ENCODE measurements at places on chromosomes 3 and 15.
A peak's percentile ranks its signal among the peaks of the same experiment; 100 is the strongest.

DNA sequence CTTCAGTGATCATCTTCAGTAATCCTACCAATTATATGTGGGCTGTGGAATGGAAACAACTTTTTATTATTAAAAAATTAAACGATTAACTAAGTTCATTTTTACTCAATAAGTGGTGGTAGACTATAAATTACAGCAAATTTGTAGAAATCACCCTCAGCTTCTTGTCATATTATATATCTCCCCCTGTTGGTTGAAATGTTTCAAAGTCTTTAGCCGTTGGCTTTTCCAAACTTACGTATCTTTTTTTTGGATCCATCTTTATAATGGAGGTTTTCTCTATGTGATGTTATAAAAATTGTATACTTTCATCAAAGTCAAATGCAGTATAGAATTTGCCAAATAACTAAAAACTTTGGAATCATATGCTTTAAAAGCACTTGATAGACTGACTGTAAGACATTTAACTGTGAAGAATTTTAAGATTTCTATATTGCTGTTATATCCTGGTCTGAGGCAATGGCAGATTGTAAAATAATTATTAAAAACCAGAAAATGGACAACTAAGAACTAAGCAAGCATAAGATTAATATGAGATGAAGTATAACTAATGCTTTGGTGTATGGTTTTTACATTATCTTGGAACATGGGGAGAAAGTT, 44.7 kb downstream of the ATP11B start:
- no peak for DNase-seq

DNA sequence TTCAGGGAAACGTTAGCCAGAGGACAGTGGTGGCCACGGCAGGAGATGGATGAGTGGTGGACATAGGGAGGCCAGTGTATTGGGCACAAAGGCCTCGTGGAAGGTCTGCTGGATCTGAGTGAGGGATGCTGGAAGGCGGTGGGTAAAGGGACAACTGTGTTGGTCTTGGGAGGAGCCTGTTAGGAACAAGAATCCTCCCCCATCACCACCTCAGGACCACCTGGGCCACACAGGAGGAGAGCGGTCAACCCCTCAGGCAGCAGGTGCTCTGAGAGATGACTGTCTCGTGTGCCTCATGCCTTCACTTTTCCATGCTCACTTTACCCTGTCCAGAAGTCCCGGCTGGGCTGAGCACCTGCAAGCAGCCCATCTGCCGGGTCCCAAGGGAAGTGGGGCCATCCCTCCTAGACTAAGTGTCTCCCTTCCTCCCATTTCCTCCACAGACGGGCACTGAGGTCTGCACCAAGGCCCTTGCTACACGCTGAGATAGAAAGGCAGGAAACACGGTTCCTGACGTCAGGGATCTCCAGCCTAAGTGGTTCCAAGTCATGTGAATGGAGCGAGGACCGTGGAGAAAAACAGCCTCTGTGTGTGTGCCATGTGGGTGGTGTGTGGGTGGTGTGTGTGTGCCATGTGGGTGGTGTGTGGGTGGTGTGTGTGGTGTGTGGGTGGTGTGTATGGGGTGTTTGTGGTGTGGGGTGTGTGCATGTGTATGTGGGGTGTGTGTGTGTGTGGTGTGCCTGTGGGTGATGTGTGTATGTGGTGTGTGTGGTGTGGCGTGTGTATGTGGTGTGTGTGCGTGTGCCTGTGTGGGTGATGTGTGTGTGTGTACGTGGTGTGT, 47.8 kb upstream of the CTSH start:
- DNase-seq = no peak

GRCh38 chr3:152184971-152185686, 83.6 kb upstream of the MBNL1 start:
- no peak for DNase-seq

DNA sequence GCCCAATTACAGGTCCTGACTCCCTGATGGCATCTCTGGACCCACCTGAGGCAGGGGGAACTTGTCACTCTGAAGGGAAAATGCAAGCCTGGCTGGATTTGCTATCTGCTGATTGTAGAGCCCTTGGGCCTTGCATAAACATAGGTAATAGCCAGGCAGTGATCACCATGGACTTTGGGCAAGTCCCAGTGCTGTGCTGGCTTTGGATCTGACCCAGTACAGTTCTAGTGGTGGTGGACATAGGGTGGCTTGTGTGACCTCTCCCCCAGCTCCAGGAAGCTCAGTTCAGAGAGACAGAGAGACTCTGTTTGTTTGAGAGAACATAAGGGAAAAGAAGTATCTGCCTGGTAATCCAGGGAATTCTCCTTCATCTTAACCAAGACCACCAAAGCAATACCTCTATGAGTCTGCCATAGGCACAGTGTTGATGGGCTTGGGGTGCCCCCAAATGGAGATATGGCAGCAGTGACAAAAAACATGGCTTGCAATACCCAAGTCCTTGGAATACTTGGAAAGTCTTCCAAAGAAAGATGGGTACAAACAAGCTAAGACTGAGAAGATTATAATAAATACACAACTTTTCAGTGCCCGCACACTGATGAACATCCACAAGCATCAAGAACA, 348.5 kb downstream of the PYDC2 start:
- no peak for DNase-seq

DNA sequence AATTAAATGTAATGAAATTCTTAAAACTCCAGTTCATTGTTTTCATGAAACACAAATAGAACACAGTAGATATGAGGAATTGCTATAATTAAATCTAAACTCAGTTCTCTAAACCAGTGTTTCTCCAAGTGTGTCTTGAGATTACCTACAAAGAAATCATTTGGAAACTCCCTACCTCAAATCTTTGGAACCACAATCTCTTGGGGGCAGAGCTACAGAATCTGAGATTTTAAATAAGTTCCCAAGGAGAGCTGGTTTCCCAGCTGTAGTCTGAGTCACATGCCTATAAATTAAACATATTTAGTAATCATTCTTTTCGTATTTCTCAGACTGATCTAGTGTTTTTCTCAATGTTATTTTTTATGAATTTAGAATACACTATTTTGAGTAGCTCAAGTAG, 17.0 kb upstream of the ACTC1 start:
- no peak for DNase-seq

GRCh38 chr3:117842086-117842485, 1132.5 kb downstream of the TUSC7 start:
- DNase-seq = no peak

GRCh38 chr3:100103558-100104441, 10.5 kb downstream of the FILIP1L start:
- no peak for DNase-seq

- DNase-seq = no peak
Observed at GRCh38 chr3:141933421-141934300, 57.2 kb downstream of the ATP1B3 start.

DNA sequence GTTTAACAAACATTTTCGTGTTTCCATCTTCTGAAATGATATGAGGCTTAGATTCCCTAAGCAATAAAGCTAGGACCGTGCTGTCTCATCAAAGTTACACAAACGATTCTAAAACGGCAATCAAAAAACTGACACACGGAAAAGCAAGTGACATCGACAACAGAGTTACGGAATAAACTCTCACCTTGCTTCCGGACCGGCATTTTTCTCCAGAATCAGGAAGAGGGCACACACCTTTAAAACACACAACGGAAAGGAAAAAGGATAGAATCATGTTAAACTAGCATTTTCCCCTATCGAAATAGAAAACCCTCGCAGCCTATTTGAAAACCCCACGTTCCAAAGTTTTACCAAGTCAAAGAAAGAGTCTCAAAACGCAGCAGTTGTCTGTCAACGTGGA, 1.4 kb downstream of the DLG1 start:
- no peak for DNase-seq

GRCh38 chr3:46378426-46378942, 7.7 kb downstream of the CCR5 start:
- DNase-seq = no peak

- peak; percentile 22 for DNase-seq
Observed at GRCh38 chr3:186930641-186931531, 560 bp downstream of the ST6GAL1 start.

- no peak for DNase-seq
Observed at GRCh38 chr3:151630938-151631441, 102.7 kb upstream of the AADACL2 start.

GRCh38 chr3:66475386-66476020, 25.3 kb downstream of the LRIG1 start:
- DNase-seq = no peak

DNA sequence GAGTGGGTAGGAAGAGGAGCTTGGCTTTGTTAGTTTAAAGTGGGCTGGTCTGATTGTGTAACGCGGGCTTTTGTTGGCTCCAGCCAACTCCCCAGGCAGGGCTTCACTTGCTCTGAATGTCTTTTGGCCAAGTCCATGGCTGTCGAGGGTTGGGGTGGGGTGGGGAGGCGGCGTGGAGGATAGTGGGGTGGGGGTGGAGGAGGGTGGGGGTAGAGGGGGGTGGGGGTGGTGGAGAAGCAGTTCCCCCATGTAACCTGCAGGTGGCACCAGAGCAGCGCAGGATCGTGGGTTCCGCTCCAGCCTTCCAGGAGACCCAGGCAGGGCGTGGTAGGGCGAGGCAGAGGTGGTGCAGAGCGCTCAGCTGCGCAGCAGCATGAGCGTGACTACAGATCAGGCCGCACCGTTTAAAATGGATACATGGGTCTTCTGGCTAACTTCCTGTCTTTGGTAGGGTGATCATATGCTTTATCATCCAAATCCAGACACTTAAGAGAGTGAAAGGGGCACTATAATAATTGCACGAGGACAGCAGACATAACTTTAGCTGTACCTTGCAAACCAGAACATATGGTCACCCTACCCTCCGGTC, 28.3 kb downstream of the GOLGA6A start:
- peak; percentile 29 for DNase-seq

- DNase-seq = no peak
Observed at GRCh38 chr3:150311156-150311555, 96.9 kb upstream of the TSC22D2 start.

DNA sequence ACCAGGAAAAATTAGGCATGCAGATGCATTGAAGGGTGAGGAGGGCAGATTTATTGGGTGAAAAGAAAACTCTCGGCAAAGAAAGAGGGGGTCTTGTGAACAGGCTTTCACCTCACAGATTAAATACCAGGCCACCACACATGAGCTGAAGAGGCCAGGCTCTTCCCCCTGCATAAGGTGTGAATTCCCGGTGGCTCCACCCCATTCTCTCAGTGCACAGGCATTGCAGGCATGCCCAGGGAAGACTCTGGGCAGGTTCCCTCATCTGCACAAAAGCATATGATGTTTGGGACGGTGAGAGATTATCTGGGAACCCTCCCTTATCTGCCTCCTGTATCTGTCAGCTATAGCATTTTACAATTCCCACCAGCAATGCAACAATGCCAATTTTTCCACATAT, 7.2 kb upstream of the SLC35G2 start:
- no peak for DNase-seq

DNA sequence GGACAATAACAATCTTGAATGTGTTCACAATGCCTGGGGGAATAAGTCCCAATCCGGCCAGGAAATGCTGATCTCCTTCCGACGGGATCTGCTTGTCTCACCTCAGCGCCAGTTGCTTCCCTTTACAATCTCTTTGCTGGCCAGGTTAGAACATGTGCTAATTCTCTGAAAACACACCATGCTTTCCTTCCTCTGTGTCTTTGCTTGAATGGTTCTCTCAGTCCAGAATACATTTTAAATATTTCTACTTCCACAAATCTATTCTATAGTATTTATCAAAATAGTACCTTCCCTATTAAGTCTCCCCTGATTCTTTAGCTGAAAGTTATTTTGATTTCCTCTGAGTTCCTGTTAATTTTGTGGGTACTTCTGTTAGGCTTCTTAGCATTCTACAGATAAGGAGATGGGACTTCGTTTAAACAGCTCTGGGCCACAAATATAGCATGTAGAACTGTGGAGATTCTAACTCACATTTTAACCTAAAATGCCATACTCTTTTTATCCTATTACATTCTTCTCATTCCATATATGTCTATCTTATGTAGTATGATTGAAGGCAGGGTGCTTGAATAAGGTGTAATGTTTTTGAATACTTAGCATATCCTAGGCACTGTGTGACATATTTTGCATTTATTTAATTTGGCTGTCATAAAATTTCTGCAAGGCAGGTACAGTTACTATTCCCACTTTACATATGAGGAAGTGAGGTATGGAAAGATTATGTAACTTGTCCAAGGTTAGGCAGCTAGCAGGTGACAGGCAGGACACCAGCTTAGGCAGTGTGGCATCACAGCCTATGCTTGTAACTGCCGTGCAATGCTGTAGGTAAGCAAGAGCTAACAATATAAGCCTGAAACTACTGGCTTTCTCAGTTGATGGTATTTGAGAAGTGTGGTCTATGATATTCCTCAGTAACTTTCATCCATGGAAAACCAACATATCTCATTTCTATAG, 299.8 kb downstream of the LPP start:
- no peak for DNase-seq

DNA sequence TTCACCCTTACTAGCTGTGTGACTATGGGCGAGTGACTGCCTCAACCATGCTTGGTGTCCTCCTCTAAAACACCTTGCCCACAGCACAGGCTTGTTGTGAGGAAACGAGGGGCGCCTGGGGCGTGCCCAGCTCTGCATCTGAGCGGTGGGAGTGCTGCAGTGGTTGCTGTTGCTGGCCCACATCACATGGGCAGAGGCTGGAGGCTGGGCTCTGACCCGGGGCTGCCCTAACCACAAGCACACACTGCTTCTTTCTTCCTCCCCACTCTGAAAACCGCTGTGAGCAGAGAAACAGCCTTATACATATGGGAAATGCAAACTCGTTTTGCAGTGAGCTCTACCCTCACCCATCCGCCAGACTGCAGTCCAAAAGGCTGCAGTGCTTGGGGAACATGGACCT, 74.8 kb upstream of the RPL32 start:
- DNase-seq = no peak

GRCh38 chr3:56137415-56137814, 330.9 kb downstream of the ERC2 start:
- no peak for DNase-seq

GRCh38 chr3:191762323-191762960, 301.5 kb downstream of the PYDC2 start:
- DNase-seq = no peak

DNA sequence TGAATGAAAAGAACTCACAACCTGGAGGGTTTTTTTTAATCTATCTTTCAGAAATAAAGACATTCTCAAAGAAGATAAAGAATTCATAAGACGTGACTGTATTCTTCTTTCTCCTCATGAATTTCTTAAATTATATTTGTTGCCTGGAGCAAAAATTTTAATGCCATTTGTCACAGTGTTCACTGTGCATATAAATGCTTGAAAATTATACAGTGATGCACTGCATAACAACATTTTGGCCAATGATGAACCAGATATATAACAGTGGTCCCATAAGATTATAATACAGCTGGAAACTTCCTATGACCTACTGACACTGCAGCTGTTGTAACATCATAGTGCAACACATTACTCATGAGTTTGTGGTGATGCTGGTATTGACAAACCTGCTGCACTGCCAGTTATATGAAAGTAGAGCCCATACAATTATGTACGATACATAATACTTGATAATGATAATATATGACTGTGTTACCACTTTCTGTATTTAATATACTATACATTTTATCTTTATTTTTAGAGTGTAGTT, 67.3 kb downstream of the P2RY1 start:
- no peak for DNase-seq

- no peak for DNase-seq
Observed at GRCh38 chr15:68413363-68414205, 18.4 kb downstream of the ITGA11 start.

Measured in stimulated activated CD8-positive, alpha-beta memory T cell treated with anti-CD3 and anti-CD28 coated beads, Interleukin-15, amount 100 ng/mL, for 24 hours (primary cell).